Cortex of kidney (tissue), 1 donor: ENCODE measurements at places on chromosomes 12 and 14.

- no peak for DNase-seq
Measured at GRCh38 chr12:25529738-25530137, 23.3 kb downstream of the LMNTD1 start.

DNA sequence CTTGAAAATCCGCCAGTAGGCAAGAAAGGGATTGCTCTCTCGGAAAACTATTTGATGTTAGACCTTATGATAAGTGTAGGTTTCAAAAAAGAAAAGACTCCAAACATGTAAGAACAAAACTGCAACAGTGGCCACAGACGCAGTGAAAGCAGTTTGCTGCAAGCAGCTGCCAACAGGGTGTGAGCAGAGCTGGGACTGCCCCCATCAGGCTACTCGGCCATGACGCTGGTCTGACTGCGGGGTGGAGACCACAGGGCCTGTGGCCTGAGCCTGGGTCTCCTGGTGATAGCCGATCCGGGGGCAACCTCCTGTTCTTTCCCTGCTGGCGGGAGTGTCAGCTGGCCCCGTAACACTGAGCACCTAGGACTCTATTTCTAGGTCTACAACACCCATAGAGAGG lies 63.2 kb downstream of the AMN start:
- no peak for DNase-seq

DNA sequence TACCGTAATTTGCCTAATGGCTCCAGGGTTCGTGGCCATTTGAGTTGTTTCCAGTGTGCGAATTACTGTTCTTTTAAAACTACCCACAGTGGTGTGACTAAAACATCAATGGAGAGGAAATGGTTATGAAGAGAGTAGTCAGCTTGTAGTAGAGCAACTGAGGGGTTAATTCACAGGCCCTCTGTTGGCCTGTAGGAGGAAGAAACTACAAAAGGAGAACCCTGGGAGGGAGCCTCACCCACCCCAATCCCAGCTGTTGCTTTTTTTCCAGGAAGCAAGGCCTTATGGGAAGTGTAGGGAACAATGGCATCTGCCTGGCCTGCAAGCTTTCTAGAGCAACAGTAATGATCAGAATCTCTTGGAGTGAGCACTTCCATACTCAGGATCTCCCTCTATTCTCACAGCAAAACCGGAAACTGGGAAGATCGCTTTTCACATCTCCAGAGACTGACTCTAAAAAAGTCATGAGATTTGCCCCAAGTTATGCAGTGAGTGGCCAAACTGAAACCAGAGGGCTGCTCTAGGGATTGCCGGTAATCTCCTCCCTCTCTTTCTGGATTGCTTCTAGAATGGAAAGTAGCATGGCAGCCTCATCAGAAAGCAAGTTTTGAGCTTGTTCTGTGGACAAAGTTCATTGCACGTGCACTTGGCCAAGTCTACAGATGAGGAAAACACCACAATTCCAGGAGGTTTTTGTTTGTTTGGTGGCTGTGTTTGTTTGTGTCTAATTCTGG lies 125.3 kb upstream of the PWP1 start:
- no peak for DNase-seq

DNA sequence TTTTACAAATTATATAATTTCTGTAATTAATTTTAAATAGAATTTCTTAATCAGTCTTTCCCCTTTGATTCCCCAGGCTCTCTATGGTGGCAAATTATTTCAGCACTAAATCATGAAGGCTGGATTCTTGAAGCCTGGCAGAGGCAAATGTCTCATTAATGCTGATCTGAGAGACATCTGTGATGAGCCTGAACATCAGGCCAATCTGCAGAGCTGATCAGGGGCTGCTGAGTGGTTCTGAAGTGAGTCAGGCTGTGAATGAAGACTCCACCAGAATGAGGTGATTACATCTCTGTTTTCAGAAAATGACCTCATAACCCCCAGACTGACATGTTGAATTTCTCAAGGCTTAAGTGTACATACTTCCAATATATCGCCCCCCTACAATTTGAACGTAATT lies 124.2 kb upstream of the MIS18BP1 start:
- no peak for DNase-seq

DNA sequence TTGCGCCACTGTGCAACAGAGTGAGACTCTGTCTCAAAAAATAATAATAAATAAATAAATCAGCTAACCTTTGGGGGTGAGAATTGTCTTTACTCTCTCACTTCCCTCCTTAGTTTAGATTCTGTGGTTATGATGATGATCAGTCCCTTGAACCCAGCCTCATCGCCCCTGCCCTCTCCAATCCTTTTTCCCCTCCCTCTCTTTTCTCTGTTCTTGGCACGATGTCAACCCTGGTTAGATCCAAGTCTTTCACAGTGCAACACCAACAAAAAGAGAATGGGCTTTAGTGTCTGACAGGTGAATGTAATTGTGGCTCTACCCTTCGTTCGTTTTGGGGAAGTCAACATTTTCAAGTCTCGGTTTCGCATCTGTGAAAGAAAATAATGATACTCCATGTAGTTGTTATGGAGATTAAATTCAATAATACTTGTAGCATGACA lies 59.0 kb downstream of the NTN4 start:
- no peak for DNase-seq

DNA sequence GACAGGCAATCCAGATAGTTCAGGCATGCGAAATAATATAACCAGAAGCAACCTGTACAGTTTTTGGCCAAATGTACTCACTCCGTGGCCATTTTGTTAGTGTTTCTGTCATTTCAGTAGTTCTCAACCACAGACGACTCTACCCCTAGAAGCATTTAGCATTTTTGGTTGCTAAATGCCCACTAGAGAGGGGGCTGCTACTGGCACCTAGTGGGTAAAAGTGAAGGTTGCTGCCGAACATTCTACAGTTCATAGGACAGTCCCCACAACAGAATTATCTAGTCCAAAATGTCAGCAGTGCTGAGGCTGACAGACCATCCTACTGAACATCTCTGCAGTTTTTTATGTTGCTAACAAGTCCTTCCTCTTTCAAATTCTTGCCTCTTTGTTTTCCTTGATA lies 107.4 kb downstream of the TSHR start:
- no peak for DNase-seq

- DNase-seq = no peak
Measured at GRCh38 chr14:103542605-103543088, 13.7 kb downstream of the TRMT61A start.

- DNase-seq = no peak
Measured at GRCh38 chr14:94903883-94904282, 134.0 kb upstream of the GSC start.

DNA sequence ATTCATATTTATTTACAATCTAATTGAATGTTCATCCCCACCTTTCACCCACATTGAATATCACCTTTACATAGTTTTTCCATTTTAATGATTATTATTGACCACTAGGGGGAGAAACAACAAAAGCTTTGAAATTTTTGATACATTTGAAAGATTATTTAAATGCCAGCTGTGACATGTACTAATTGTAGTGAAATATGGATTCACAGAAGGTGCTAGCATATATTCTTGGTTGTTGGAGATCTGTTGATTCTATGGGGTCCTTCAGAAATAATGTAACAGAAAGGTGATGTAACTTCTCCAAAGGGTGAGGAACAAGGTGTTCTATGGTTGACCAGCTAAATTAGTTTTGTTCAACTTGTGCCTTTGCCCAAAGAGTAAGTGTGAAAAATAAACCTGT lies 22.4 kb upstream of the GPR33 start:
- DNase-seq = no peak

DNA sequence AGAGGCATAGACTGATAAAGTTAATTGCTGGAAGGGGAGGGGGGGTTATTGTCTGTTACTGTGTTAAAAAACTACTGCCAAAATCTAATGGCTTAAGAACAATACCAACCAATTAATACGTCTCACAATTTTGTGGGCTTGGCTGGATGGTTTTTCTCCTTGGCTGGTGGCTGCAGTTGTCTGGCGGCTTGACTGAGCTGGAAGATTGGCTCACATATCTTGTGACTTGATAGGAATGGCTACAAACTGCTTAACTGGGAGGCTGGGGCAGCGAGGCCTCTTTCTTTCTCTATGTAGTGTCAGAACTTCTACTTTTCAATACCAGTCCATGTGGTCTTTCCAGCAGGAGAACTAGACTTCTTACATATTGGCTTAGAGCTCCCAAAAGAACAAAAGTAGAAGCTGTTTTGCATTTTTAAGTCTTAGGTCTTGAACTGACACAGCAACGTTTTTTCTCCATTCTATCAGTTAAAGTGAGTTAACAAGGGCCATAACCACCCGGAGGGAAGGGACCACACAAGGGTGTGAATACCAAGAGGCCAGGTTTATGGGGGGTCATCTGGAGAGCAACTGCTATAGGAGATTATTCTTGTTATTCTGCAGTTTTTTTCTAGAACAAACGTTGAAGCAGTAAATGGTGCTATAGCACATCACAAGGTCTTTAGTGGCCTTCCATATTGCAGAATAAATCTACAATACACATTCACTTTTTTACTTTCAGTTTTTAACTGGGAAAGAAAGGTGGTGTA lies 46.9 kb downstream of the ZDHHC17 start:
- no peak for DNase-seq

DNA sequence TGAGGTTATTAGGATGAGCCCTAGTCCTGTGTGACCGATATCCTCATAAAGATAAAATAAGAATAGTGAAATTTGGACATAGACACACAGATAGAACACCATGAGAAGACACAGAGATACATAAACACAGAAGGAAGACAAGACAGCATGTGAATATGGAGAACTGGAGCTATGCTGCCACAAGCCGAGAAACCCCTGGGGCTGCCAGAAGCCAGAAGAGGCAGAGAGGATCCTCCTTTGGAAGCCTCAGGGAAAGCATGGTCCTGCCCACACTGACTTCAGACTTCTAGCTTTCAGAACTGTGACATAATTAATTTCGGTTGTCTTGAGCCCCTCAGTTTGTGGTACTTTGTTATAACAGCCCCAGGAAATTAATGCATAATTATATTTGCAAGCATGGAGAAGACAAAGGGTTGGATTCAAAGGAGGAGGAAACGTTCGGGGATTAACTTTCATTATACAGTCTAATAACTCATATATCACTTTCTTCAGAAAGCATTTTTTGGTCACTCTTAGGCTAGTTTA lies 1501.8 kb upstream of the FLRT2 start:
- no peak for DNase-seq

- DNase-seq = no peak
Measured at GRCh38 chr14:75653563-75653962, 7.1 kb downstream of the ERG28 start.

- no peak for DNase-seq
Measured at GRCh38 chr14:44204061-44204835, 302.8 kb downstream of the FSCB start.

GRCh38 chr12:108907839-108908351 lies 28.0 kb downstream of the DAO start:
- no peak for DNase-seq

DNA sequence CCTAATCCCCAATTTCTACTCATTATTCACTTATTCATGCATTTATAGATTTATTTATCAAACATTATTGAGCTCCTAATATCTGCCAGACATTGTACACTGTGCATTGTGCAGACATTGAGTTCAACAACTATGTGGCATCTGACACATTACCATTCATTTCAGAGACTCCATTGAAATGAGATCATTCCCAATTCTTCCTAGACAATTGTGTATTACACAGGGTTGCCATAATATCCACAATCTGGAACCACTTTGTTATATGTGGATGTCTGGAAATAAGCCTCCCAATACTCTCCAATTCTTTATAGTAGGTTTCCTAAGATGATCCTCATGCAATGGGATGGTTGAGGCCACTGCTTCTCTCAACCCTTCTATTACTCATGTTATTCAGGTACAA lies 165.0 kb downstream of the OTOGL start:
- DNase-seq = no peak

DNA sequence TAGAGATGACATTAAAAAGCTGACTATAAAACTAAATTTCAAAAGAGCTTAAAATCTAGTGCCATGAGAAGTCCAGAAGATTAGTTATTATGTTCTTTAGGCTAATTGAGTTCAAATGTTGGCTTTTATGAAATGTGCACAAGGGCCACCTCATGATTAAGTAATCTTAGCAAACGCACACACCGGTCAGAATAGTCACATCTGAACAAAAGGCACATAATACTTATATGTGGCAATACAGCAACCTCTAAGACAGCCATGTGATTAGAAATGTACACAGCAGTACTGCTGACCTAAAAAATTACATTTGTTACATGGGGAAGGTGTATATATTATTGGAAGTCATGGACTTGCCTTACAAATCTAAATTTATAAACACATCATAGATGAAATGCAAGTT lies 344.7 kb upstream of the GARIN6 start:
- no peak for DNase-seq

DNA sequence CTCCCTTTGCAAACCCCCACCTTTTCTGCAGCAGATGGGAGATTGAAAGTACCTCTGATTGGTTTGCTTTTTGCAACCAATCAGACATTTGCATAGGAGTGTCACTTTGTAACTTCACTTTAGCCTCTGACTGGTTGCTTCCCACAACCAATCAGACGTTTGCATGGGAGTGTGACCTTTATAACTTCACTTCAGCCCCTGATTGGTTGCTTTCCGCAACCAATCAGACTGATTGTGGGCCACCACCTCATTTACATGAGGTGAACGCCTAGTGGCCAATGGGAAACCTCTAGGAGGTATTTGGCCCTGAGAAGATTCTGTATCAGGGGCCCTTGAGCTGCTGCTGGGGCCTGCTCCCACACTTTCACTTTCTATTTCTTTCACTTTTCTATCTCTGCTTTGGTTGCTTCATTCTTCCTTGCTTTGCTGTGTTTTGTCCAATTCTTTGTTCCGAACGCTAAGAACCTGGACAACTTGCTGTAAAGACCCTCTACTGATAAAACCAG lies 106.0 kb upstream of the PRICKLE1 start:
- no peak for DNase-seq

- DNase-seq = no peak
Measured at GRCh38 chr14:20782280-20782890, 1.3 kb downstream of the RNASE6 start.

DNA sequence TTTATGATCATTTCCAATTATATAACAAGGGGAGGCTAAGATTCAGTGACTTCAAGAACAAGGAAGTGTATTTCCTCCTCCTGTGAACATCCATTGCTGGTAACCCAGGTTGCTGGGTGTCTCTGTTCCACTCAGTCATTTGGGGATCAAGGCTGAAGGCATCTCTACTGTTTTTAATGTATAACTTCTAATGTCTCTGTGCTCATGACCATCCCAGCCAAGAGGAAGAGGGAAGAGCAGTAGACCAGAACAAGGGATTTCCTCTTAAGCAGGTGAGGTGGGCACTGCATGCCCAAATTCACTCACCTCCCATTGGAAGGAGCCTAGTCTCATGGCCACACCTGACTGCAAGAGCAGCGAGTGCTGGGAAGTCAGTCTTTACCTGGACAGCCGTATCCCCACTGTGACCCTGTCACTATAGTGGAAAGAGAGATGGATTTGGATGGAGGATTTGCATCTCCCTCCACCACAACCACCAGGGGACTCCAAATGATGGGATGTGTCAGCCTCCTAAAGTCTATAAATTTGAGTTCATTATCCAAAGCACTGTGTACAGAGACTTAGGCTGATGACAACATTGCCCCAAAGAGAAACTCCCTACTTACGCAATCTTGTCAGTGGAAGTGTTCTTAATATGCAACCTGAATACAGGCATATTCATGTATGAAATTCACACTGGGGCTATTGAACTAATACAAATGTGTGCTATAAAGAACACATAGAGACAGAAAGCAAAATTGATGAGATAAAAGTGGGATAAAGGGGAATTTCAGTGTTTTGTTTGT lies 368.7 kb downstream of the TMEM132D start:
- no peak for DNase-seq
